NB4 (cell line): ENCODE measurements at places on chromosomes 6 and 20.

DNA sequence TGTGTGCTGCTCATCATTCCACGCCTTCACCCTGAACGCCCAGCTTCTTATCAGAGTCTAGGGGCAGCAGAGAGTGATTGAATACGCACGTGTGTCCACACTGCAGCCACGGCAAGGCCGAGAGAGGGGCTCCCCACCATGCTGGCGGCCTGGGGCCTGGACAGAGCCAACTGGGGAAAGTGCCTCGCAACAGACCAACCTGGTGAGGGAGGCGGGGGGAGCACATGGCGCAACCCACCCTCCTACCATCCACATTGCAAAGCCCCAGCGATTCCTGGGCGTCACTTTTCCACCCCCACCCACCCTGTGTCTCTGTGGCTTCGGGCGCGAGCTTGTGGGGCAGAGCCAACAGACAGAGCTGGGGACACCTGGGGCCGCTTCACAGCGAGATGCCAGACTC lies 66.4 kb upstream of the DUSP22 start:
- DNase-seq, result peak; percentile 36

- no peak for DNase-seq
Observed at GRCh38 chr6:139423037-139423703, 48.7 kb upstream of the CITED2 start.

GRCh38 chr6:1124885-1125284 lies 187.0 kb upstream of the FOXQ1 start:
- no peak for DNase-seq

GRCh38 chr6:42429042-42429585 lies 22.6 kb downstream of the TRERF1 start:
- DNase-seq, result peak; percentile 44

DNA sequence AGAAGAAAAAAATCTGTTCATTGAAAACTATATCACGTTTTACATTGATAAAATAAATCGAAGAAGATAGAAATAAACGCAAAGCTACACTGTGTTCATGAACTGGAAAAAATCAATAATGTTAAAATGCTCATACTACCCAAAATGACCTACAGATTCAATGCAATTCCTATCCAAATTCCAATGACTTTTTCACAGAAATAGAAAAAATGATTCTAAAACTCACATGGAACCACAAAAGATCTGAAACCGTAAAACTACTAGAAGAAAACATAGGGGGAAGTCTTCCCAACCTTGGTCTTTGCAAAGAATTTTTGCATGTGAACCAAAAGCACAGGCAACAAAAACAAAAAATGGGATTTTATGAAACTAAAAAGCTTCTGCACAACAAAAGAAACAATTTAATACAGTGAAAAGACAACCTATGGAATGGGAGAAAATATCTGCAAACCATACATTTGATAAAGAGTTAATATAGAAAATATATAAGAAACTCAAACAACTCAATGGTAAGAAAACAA lies 33.9 kb upstream of the ULBP3 start:
- no peak for DNase-seq

GRCh38 chr6:32912951-32913350 lies 27.9 kb downstream of the HLA-DMB start:
- no peak for DNase-seq

DNA sequence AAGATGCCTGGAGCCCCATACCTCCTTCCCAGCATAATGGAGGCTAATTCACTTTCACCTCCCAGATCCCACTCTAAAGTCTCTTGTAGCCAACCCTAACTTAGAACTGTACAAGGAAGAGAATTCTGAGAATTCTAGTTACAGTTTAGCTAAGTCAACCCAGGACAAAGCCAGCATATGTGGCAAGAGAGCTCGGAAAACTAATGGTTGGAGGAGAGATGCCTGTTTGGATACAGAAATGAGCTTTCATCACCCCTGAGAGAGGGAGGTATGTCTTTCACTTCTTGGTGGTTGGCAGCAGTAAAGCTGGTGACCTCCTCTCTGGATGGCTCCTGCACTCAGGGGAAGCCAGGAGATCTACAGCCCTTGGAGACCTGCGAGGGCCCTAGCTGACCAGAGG lies 252.6 kb upstream of the SUPT3H start:
- DNase-seq, result no peak

- no peak for DNase-seq
Observed at GRCh38 chr6:134166511-134167261, 114.3 kb upstream of the SLC2A12 start.
